GDM1 (cell line): ENCODE measurements at places on chromosomes 3 and 15.

- DNase-seq = no peak
These were observed 206.7 kb downstream of the ZNF621 start for GRCh38 chr3:40731445-40731844.

GRCh38 chr15:70088455-70088854, 9.3 kb downstream of the TLE3 start:
- DNase-seq = no peak

DNA sequence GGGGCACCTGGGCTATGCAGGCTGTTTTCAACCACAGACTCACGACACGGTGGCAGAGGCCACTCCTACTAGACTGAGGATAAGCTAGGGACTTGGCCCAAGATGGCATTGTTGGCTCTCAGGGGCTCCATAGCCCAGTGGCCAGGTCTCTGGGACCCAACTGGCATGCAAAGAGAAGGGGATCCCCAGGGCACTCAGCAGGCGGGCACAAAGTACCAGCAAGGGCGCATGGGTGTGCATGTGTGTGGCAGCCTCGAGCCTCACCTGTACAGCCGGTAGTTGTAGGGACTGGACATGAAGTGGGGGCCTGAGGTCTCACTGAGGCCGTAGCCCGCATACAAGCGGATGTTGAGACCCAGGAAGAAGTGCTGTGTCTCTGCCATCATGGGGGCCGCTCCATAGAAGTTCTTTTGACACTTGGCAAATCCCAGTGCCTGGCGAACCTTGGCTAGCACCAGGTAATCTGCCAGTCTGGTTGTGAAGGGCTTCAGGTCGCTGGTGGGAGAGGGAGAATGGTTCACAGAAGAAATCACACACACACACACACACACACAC, 30.2 kb downstream of the IDH3A start:
- DNase-seq = no peak

DNA sequence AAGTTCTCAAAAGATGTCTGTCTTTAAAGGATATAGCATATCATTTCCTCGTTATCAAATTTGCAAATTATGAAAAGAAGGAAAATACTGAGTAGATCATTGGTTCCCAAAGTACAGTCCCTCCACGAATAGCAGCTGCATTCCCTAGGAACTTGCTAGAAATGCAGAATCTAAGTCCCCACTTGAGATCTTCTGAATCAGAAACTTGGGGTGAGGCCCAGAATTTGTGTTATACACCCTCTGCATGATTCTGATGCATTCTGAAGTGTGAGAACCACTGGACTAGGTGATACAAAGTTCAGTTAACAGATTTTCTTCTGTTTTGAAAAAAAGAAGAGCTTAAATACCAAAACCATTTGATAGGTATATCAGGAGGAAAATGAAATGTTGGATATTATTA, 77.1 kb downstream of the SLC25A26 start:
- DNase-seq = no peak

GRCh38 chr3:50132421-50133282, 22.5 kb upstream of the SEMA3F start:
- DNase-seq = no peak

DNA sequence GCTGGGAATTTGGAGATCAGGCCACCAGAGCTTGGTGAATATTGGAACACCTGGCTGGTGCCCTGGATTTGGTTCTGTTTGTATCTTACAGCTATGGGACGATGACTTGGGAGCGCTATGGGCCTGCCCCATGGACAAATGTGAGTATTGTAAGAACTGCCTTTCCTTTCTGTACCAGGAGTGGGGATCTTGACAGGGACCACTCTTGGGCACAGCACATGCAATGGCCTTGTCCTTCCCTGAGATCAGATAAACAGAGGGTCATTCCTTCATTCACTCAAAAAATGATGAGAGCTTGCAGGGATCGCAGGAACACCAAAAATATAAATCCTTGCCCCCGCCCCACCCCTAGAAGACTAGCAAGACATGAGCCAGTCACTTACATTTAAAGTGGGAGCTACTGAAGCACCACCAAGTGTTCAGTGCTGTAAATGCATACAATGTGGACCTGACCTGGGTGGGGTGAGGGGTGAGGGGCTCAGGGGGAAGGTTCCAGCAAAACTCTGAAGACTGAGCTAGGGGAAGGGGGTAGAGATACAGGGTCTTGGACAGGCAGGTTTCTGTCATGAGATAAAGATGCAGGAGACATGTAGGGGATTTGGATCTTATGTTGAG, 2.7 kb upstream of the CRELD1 start:
- peak; percentile 20 for DNase-seq

DNA sequence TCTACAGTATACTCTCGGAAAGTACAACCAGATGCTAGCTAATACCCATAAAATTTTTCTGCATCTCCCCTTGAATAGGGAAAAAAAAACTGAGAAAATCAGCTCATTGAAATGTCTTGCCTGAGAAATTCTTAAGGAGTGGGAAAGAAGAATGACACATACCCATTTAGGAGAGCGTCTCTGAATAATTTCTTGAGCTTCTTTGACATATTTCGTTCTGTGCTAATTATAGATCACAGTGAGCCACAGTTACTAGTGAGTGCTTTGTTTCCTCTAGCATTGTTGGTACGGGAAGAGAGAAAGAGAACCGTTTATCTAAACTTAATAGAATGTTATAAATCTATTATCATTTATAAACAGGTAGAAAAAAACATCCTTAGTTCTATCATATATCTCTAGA, 588.4 kb downstream of the UNC13C start:
- DNase-seq = no peak

GRCh38 chr15:77027111-77027696, 32.3 kb downstream of the PSTPIP1 start:
- DNase-seq = no peak

DNA sequence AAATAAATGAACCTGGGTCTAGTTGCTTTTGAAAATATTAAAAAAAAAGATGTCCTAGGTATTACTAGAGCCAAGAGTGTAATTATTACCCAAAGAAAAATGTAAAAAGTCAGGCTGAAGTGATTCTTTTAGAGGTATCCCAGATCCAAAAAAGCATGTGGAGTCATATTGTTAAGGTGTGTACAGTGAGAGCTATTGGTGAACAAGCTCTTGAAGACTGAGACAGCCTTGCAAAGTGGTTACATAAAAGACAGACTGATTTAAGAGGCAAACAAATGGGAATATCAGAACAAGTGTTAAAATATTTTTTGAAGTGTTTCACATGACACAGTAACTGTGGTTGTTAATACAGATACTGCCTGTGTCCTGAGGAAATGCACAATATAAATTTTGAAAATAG, 624.5 kb downstream of the PLOD2 start:
- DNase-seq = no peak

DNA sequence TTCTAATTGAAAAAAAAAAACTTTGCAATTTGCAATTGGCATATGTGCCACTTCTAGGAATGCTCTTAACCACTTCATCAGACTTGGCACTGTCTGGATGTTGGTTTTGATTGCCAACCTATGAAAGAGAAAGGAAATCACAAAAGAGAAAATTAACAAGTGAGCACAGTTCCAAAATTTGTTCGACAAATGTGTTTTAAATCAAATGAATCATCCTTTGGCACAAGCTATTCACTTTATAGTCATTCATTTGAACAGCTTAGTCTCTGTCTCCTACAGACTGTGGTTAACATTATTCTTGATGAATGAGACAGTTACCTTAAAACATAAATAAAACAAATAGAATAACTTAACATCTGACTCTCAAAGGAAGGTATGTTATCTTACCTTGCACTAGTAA, 265.0 kb downstream of the EPHA3 start:
- no peak for DNase-seq

DNA sequence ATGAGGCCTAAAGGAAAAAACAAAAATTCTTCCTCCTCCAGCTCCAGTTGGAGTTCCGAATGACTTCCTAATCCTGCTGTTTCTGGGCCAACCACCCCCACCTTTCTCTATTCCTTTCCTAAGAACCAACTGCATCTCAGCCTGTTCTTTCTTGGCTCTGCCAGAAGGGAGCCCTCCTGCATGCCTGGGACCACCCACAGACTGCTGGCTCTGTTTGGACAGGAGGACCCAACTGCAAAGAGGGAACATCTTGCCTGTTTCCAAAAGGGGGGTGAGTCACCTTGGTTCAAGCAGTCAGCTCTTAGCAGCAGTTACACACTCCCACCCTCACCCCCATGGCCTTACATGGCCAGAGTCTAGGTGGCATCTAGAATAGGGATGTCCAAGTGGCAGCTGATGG, 116.0 kb upstream of the PRICKLE2 start:
- DNase-seq = no peak
